ENCODE measurements at places on chromosomes 2 and 18.
A peak's percentile ranks its signal among the peaks of the same experiment; 100 is the strongest.

GRCh38 chr2:181646415-181646987 lies 10.4 kb downstream of the CERKL start:
- no peak for DNase-seq

DNA sequence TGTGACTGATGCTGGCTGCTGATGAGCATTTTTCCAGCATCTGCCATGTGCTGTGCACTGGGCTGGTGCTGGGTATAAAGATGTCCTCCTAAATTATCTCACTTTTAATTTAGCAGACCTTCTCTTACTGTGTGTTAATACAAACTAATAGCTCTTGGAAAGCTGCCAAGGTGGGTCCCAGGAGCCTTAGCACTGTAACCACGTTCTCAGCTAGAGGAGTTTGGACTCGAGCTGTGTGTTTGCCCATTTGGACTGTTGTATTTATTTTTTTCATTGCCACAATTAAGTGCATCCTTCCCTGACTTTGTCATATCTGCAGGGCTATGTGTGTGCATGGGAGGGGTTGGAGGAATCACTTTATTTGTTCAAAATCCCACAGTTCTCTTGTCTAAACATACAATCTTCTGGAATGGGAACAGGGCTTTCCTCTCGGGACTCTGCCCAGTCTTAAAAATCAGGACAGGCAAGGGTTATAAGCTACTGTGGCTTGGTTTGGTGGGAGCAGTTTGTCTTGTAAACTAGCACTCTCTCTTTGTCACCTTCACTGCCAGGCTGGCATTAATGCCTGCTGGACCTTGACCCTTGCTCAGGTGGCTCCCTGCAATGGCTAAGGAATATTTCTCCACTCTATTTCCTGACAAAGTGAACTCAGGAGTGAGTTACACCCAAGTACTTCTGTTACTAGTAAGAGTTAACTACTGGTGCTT lies 129.7 kb upstream of the MGAT5 start:
- DNase-seq: no peak

DNA sequence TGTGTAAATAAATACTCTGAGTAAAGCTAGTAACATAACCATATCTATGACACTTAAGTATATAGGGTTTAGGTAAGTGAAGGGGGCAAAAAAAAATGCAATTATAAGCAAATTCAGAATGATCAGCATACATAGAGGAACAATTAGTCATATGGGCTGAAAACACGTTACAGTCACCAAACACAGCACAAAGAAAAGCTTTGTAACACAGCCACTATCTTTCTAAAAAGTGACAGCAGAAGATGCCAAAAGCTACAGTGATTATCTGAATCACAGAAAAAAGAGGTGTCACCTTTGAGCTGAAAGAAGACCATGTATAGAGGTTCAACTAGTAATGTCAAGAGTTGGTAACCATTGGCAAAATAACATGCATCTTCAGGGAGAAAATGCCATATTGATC lies 115.5 kb downstream of the ERBB4 start:
- DNase-seq: no peak

DNA sequence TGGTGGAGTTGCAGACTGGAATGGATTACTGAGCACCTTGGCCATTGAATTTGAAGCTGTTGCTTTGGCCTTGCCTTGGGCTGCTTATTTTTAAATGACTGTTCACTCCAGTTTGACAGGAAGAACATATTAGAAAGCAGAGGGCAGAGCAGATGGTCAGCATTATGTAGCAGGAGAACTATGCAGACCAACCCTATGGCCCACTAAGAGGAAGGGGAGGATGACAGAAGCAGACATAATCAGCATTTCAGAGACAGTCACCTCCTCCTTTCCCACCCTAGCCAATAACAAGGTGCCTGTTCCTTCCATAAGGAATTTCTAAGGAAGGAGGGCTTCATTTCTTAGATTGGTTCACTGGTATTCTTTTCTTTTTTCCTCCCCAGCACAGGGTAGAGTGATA lies 2.4 kb downstream of the CHRNA1 start:
- DNase-seq: no peak

GRCh38 chr2:8542381-8543059 lies 139.3 kb upstream of the ID2 start:
- DNase-seq: no peak

DNA sequence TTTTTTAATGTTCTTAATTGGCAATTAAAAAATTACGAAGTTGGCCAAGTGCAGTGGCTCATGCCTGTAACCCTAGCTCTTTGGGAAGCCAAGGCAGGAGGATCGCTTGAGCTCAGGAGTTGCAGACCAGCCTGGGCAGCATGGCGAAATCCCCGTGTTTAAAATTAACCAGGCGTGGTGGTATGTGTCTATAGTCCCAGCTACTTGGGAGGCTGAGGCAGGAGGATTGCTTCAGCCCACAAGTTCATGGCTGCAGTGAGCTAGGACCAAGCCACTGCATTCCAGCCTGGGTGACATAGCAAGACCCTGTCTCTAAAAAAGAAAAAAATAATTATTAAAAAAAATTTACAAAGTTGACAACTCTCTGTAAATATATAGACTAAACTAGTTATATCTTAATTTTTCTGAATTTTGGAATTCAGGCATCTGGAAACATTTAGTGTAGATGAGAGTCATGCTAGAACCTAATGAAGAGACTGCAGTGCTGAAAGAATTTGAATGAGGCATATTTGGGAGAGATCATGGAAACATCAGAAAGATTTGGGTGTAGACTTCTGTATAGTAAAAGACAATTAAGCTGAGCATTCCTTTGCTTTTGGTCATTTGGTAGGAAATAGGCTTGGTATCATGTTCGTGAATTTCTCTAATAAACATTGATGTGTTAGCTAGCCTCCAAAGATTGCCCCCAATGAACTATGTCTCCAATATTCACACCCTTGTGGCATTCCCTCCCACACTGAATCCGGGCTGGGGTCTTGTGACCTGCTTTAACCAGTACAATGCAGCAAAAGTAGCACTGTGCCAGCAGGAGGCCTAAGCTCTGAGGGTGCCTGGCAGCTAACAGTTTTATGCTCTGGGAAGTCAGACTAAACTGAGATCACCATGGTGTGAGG lies 4.2 kb upstream of the ROCK1 start:
- no peak for DNase-seq

- DNase-seq: no peak
Observed at GRCh38 chr2:130259594-130259993, 61.4 kb upstream of the TUBA3E start.

- no peak for DNase-seq
Observed at GRCh38 chr2:65023742-65024141, 32.5 kb upstream of the CEP68 start.

DNA sequence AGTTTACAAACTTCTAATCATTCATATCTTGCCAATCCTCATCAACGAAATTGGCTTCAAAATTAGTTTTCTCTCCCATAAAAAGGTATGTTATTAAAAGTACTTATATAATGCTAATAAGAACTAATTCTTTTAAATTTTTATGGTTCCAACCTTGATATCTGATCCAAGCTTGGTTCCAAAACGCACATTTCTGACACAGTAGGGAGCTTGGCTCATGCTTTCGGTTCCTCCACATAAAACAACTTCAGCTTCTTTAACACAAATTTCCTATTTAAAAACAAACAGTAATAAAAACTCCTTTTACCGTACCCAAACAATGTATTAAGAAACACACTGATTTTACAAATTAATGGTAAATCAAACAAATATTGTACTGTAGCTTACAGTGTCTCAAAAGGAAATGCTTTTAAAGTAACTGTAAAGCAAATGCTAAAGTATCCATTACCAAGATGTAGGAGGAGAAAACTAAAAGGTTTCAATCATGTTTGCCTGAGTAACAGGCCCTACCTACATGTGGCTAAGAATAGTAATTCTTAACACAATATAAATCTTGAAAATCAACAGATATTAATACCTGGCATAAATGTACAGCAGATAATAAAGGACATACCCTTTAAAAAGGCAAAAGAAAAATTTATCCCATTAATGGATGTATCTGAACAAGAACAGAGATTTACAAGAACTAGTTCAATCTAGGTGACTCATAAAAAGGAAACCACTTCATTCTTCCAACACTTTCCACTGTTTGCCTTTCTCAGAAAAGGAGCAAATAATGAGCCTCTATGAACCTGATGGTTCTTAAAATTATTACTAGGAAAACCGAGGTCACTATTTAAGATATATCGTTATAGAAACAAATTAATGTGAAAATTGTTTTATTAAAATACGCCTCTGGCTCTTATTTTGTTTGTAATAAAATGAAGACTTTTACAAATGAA lies 17.5 kb downstream of the ACAA2 start:
- DNase-seq: no peak

DNA sequence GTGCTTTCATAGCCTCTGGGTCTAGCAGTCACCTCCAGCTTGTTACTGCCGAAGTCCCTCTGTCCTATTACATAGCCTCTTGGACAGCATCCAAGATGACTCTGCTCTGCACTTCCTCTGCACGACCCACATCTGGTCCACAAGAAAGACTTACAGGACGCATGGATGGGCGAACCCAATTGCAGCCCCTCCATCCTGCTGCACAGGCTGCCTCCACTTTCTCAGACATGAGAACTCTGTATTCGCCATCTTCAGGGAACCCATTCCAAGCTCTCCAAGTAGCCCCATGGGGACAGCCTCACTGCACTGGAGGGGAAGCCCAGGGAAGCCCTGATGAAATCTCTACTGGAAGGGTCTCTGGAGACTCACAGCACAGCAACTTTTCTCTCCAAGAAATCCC lies 172.1 kb downstream of the GFPT1 start:
- no peak for DNase-seq

DNA sequence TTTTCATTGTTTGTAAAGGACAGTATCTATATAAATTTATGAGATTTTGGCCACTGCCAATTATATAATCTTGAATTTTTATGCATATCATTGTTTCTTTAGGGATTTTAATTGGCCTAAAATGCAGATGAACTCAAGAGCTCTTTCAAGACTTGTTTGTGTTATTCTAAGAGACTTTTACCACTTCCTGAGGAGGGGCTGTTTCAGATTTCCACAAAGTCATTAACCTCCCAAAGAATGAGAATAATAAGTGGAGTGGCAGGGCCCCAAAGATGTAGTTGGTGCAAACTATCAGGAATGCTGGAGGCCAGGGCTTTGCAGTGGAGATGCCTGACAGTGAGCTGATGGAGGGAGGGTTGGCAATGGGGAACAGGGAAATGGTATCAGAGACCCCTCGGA lies 15.5 kb upstream of the ACVR1 start:
- no peak for DNase-seq

- no peak for DNase-seq
Observed at GRCh38 chr2:153891051-153891450, 19.3 kb downstream of the GALNT13 start.

GRCh38 chr2:232839411-232840079 lies 30.5 kb upstream of the SNORC start:
- no peak for DNase-seq

DNA sequence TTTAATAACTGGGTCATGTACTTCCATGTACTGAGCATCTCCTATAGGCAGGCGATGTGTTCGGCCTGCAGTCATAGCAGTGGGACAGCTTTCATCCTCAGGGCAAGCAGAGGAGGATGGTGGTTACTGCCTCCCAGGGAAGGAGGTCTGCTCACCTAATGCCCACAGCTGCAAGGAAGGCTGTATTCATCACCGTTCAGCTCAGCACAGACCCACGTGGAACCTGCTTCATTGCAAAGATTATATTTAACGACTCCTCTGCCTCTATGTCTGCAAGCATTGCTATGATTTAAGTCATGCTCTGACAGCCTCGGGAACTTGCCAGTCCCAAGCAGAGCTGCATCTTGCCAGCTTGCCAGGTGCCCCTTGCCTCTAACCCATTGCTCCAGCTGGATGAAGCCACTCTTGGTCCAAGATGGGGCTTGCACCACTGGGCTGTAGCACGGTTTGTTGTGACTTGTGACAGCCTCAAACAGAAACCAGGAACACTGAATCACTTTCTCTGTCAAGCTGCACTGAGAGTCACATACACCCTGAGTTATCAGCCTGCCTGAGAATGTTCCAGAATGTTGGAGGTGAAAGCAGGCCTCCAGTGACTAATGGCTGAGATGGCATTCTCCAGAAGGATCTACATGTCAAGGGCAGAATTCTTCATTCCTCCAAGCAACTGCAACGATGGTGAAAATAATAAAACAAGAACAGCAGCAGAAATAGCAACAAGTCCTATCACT lies 651.1 kb upstream of the ID2 start:
- no peak for DNase-seq

DNA sequence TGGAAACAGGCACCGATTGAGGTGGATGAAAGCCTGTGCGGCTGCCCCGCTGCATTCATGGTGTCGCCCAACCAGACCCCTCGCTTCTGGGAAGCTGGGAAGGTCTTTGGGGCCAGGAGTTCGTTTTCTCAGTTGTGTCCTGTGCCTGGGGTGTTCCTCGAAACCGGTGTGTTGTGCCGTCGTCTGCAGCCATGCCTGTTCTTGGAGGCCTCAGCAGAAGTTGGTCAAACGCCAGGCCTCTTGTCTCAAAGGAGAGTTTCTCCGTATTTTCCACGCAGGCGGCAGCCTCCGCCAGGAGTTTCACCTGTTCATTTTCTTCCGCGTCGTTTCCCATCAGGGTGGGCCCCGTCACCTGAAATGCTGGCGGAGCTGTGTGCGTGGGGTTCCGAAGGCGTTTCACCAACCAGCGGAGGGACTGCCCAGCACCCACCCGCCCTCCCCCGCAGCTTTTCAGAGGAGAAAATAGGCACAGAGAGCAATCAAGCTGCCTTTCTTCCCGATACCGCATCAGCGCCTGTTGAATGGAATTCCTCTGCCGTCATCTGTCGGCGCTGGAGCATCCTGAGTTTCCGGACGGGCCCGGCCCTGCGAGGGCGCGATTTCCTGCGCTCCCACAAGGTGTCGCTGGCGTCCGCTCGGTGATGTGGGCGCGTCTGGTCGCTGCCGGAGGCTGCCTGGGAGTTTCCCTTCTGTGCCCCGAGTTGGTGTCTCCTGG lies 17.0 kb upstream of the NFATC1 start:
- DNase-seq: peak; percentile 53

- no peak for DNase-seq
Observed at GRCh38 chr18:76894566-76895346, 72.4 kb downstream of the ZNF236 start.

- DNase-seq: no peak
Observed at GRCh38 chr2:54728669-54729120, 5.2 kb downstream of the EML6 start.

DNA sequence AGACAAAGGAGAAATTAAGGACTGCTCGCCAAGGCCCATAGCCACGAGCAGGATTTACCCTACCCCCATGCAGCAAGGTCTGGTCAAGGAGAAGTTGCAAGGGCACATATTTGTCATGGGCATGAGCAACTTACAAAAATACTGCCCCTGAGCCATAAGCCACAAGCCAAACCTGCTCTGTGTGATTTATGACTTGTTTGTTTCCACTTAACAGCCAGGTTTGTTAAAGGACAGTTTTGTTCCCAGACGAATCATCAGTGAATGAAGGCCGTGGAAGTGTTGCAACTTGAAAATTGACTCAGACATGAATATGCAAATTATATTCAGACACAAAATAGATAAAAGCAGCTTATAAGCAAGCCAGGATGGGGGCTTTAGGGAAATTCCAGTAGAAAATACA lies 31.3 kb upstream of the EVA1A start:
- DNase-seq: no peak

GRCh38 chr2:8278709-8279354 lies 403.0 kb upstream of the ID2 start:
- DNase-seq: no peak

GRCh38 chr2:45339253-45339652 lies 271.8 kb downstream of the SRBD1 start:
- no peak for DNase-seq
